Activated CD8-positive, alpha-beta memory T cell treated with anti-CD3 and anti-CD28 coated beads, Interleukin-2, amount 10 ng/mL, durations not matched to agents 7 days and 5 days (primary cell): ENCODE measurements at places on chromosomes 3 and 15. TPM values are rescaled to one million over a fixed set of nuclear protein-coding genes. Genes with fewer than 3 reads are reported as not detected.

The SOX14 gene
- total RNA-seq = not detected

The ALDH1A2 gene
- 0.82 TPM for total RNA-seq

The CD86 gene
- 23.4 TPM for total RNA-seq

The C15orf39 gene
- total RNA-seq = 62.8 TPM

The MAGI1 gene
- total RNA-seq = 4.3 TPM

The DNAH12 gene
- total RNA-seq = 0.06 TPM

The VGLL3 gene
- not detected for total RNA-seq

The TUSC7 gene
- not detected for total RNA-seq

The ITIH3 gene
- not detected for total RNA-seq
